Placental pericyte (primary cell): ENCODE measurements at places on chromosomes 2 and 18. TPM values are rescaled to one million over a fixed set of nuclear protein-coding genes. Genes with fewer than 3 reads are reported as not detected.

The IRS1 gene
- 14.0 and 37.8 TPM in 2 replicates for total RNA-seq

The GREB1L gene
- 0.44 and 5.3 TPM in 2 replicates for total RNA-seq

The TTC21B gene
- 10.3 and 17.8 TPM in 2 replicates for total RNA-seq

The GPBAR1 gene
- total RNA-seq, result 0.14 and 0.22 TPM in 2 replicates

The QPCT gene
- total RNA-seq, result 11.2 and 49.1 TPM in 2 replicates

The TUBA4A gene
- total RNA-seq, result 7.0 and 31.6 TPM in 2 replicates

The DUSP2 gene
- total RNA-seq, result 0.57 TPM in 1 of 2 replicates, not detected in the other

The CHMP3 gene
- total RNA-seq, result 52.8 and 69.8 TPM in 2 replicates

The CHAC2 gene
- 0.44 and 7.4 TPM in 2 replicates for total RNA-seq

The APCDD1 gene
- 3.9 TPM in 1 of 2 replicates, not detected in the other for total RNA-seq

The CD226 gene
- total RNA-seq, result 1.1 and 1.5 TPM in 2 replicates

The OSR1 gene
- total RNA-seq, result 5.0 and 6.6 TPM in 2 replicates

The TUBA3E gene
- total RNA-seq, result not detected in 2 replicates

The MAL gene
- total RNA-seq, result not detected in 2 replicates

The CRIM1 gene
- 365 and 507 TPM in 2 replicates for total RNA-seq

The IL36RN gene
- total RNA-seq, result under 0.01 TPM in 1 of 2 replicates, not detected in the other

The CLHC1 gene
- 7.2 and 9.2 TPM in 2 replicates for total RNA-seq

The ABCG5 gene
- not detected in 2 replicates for total RNA-seq

The LRATD1 gene
- total RNA-seq, result 0.43 TPM in 1 of 2 replicates, not detected in the other

The CYS1 gene
- 0.14 and 0.22 TPM in 2 replicates for total RNA-seq

The CCDC74B gene
- total RNA-seq, result 2.6 and 5.0 TPM in 2 replicates

The GREB1 gene
- total RNA-seq, result 0.29 and 0.44 TPM in 2 replicates

The CNRIP1 gene
- total RNA-seq, result 39.5 and 42.2 TPM in 2 replicates

The MARCO gene
- not detected in 2 replicates for total RNA-seq

The SLC35G4 gene
- 0.14 TPM in 1 of 2 replicates, not detected in the other for total RNA-seq

The L3MBTL4 gene
- not detected in 2 replicates for total RNA-seq

The VAMP5 gene
- 14.7 and 22.8 TPM in 2 replicates for total RNA-seq

The ALK gene
- 0.29 TPM in 1 of 2 replicates, not detected in the other for total RNA-seq

The TMEM247 gene
- 0.43 and 0.44 TPM in 2 replicates for total RNA-seq

The TMEM198 gene
- total RNA-seq, result 1.1 and 6.8 TPM in 2 replicates

The SIX3 gene
- not detected in 2 replicates for total RNA-seq

The CLEC4F gene
- total RNA-seq, result not detected in 2 replicates

The CNTNAP5 gene
- not detected in 2 replicates for total RNA-seq

The IL36G gene
- not detected in 2 replicates for total RNA-seq

The DSC3 gene
- total RNA-seq, result under 0.01 and 0.14 TPM in 2 replicates

The GKN2 gene
- total RNA-seq, result 0.22 TPM in 1 of 2 replicates, not detected in the other

The METTL4 gene
- 6.1 and 12.0 TPM in 2 replicates for total RNA-seq

The DPP10 gene
- total RNA-seq, result not detected in 2 replicates

The C2orf66 gene
- not detected in 2 replicates for total RNA-seq

The MPP4 gene
- total RNA-seq, result 0.44 and 17.9 TPM in 2 replicates

The ST3GAL5 gene
- 21.0 and 68.7 TPM in 2 replicates for total RNA-seq

The CFAP221 gene
- not detected in 2 replicates for total RNA-seq

The CREG2 gene
- 1.3 TPM in 1 of 2 replicates, not detected in the other for total RNA-seq

The TLX2 gene
- total RNA-seq, result not detected in 2 replicates

The GCKR gene
- 0.43 TPM in 1 of 2 replicates, not detected in the other for total RNA-seq

The MROH2A gene
- total RNA-seq, result not detected in 2 replicates

The XPO1 gene
- 120 and 217 TPM in 2 replicates for total RNA-seq

The C2orf72 gene
- total RNA-seq, result 0.66 TPM in 1 of 2 replicates, not detected in the other

The IL36A gene
- not detected in 2 replicates for total RNA-seq

The CYB5A gene
- total RNA-seq, result 23.5 and 142 TPM in 2 replicates

The CD302 gene
- 3.6 and 4.2 TPM in 2 replicates for total RNA-seq

The INSIG2 gene
- total RNA-seq, result 7.2 and 8.3 TPM in 2 replicates

The TYMS gene
- 5.7 and 35.1 TPM in 2 replicates for total RNA-seq

The OST4 gene
- 124 and 174 TPM in 2 replicates for total RNA-seq

The NEU2 gene
- total RNA-seq, result not detected in 2 replicates
